ENCODE measurements at places on chromosomes 12 and 14. TPM values are rescaled to one million over a fixed set of nuclear protein-coding genes. Genes with fewer than 3 reads are reported as not detected.
A peak's percentile ranks its signal among the peaks of the same experiment; 100 is the strongest.

DNA sequence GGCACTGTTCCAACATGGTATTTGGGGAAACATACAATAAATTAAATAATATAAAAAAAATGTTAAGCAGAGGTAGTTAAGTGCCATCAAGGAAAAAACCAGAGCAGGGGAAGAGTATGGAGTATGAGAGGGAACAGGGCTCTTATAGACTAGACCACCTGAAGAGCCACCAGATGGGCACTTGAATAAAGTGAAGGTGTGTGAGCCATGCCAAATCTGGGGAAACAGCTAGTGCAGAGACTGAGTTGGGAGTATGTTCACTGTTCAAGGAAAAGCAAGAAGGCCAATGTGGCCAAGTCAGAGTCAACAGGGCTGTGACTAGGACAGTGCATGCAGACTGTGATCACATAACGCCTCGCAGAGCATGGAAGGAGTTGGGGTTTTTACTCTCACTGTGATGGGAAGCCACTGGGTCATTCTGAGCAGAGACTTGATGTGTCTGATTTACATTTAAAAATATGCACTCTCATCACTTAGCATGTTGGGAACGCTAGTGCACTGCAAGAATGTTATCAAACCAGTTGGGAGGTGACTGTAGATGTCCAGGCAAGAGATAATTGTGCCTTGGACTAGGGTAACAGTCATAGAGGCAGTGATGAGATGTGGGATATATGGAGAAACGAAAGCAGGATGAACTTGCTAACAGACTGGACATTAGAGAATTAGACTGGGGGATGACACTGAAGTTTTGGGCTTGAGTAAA is 25.6 kb downstream of the NDUFA12 start:
- no peak overlapping the region for H3K4me3 ChIP-seq
- H3K27me3 ChIP-seq, result no peaks in the 10 kb centered on the region
- no peak for DNase-seq
- peaks cover 5% of the 10 kb centered on the region for H3K36me3 ChIP-seq
- H3K27ac ChIP-seq, result no peak overlapping the region

GRCh38 chr12:4603421-4603820 is 41.4 kb downstream of the DYRK4 start:
- peaks cover 49% of the 10 kb centered on the region for H3K27me3 ChIP-seq
- no peak overlapping the region for H3K4me3 ChIP-seq
- H3K27ac ChIP-seq, result no peak overlapping the region
- no peaks in the 10 kb centered on the region for H3K36me3 ChIP-seq
- DNase-seq, result no peak
- H3K4me1 ChIP-seq, result peaks cover 16% of the 10 kb centered on the region

GRCh38 chr14:61607570-61608244 is 87.6 kb upstream of the HIF1A start:
- no peaks in the 10 kb centered on the region for H3K27me3 ChIP-seq
- no peak for DNase-seq
- peak overlapping the region; percentile 62 for H3K27ac ChIP-seq
- no peak overlapping the region for H3K4me3 ChIP-seq

DNA sequence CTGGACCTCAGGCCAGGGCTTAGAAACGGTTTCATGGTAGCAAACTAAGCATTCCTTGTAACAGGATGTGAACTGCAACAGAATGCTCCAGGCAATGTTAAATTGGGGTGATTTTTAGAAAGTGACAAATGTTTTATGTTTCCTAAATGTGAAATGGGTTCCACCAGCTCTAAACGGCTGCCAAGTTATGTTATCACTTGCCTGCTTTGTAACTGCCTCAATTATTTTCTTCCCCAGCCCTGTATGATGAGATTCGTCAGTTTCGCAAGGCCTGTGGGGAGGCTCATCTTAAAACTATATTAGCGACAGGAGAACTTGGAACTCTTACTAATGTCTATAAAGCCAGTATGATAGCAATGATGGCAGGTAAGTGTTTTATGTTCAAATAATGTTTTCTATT is 70.9 kb downstream of the DERA start:
- no peak for DNase-seq
- H3K36me3 ChIP-seq, result peaks cover 27% of the 10 kb centered on the region
- no peak overlapping the region for H3K4me3 ChIP-seq
- no peak overlapping the region for H3K27ac ChIP-seq
- H3K4me1 ChIP-seq, result peaks cover 41% of the 10 kb centered on the region
- H3K27me3 ChIP-seq, result no peaks in the 10 kb centered on the region

GRCh38 chr14:51996148-51996746 is 6.9 kb downstream of the RTRAF start:
- H3K27me3 ChIP-seq, result no peaks in the 10 kb centered on the region
- no peak overlapping the region for H3K4me3 ChIP-seq
- H3K36me3 ChIP-seq, result peaks cover 21% of the 10 kb centered on the region
- DNase-seq, result no peak
- H3K27ac ChIP-seq, result no peak overlapping the region

GRCh38 chr14:96508900-96509299 is 6.7 kb downstream of the PAPOLA start:
- H3K4me1 ChIP-seq, result peaks cover 28% of the 10 kb centered on the region
- H3K36me3 ChIP-seq, result peaks cover 7% of the 10 kb centered on the region
- H3K4me3 ChIP-seq, result no peak overlapping the region
- no peak for DNase-seq
- H3K27ac ChIP-seq, result no peak overlapping the region
- H3K27me3 ChIP-seq, result no peaks in the 10 kb centered on the region

GRCh38 chr12:125436686-125437085 is 371.5 kb downstream of the AACS start:
- peaks cover 22% of the 10 kb centered on the region for H3K27me3 ChIP-seq
- no peaks in the 10 kb centered on the region for H3K4me1 ChIP-seq
- no peak overlapping the region for H3K4me3 ChIP-seq
- DNase-seq, result no peak

- H3K4me3 ChIP-seq, result no peak overlapping the region
- peaks cover 17% of the 10 kb centered on the region for H3K36me3 ChIP-seq
Observed at GRCh38 chr14:59371771-59372170, 93.4 kb downstream of the GPR135 start.

DNA sequence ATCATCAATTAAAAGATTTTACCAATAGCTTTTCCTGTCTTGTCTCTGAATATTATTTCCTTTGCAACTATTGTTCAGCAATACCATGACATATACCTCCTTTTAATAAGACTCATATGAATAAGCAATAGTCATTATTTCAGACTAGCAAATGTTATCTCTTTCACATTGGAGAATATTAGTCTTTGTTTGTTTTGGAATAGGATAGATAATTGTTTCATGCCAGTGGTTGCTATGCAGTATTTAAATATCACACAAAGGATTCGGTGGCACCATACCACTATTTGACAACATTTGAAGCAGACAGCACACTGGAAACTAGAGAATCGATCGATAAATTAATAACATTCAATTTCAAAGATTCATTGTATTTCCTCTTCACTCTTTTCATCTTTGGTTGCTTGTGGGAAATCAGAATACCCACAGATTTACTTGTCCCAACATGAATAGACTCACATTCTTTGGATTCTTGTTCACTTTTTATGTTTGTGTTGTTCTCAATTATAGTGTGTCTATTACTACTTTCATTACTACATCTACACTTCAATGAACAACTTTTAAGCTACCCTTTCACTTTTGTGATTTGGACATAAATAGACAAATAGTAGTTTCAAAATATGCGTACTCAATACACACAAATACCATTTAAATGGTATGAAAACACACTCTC is 42.7 kb upstream of the TBPL2 start:
- no peaks in the 10 kb centered on the region for H3K36me3 ChIP-seq
- peaks cover 11% of the 10 kb centered on the region for H3K4me1 ChIP-seq
- H3K27me3 ChIP-seq, result no peaks in the 10 kb centered on the region
- H3K27ac ChIP-seq, result peak overlapping the region; percentile 22

GRCh38 chr14:54691525-54692283 is 124.8 kb downstream of the SAMD4A start:
- peak; percentile 75 for DNase-seq
- no peak overlapping the region for H3K4me3 ChIP-seq
- no peaks in the 10 kb centered on the region for H3K27me3 ChIP-seq
- H3K4me1 ChIP-seq, result no peaks in the 10 kb centered on the region
- H3K27ac ChIP-seq, result no peak overlapping the region
- H3K36me3 ChIP-seq, result no peaks in the 10 kb centered on the region

DNA sequence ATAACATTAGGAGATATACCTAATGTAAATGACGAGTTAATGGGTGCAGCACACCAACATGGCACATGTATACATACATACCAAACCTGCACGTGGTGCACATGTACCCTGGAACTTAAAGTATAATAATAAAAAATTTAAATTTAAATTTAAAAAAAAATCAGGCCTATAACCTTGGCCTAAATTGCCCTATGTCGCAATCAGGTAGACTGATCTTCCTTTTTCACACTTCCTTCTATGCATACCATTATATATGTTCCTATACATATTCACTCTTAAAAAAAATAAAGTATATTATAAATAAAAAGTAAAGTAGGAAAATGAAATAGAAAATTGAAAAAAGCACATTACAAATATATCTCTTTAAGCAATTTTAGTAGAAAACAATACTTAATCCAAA is 117.7 kb upstream of the GARIN2 start:
- no peak for DNase-seq
- H3K4me3 ChIP-seq, result no peak overlapping the region
- peaks cover 11% of the 10 kb centered on the region for H3K36me3 ChIP-seq
- H3K4me1 ChIP-seq, result peaks cover 6% of the 10 kb centered on the region
- no peak overlapping the region for H3K27ac ChIP-seq
- no peaks in the 10 kb centered on the region for H3K27me3 ChIP-seq

Gene CCDC177
- 0.24 TPM for total RNA-seq

Gene KCNA5
- 0.80 TPM for total RNA-seq

Gene PLCZ1
- not detected for total RNA-seq

Gene HOXC9
- 1.1 TPM for total RNA-seq

Data from mesothelial cell of epicardium (in vitro differentiated cells).